ENCODE measurements at places on chromosomes 3 and 15. TPM values are rescaled to one million over a fixed set of nuclear protein-coding genes. Genes with fewer than 3 reads are reported as not detected.

DNA sequence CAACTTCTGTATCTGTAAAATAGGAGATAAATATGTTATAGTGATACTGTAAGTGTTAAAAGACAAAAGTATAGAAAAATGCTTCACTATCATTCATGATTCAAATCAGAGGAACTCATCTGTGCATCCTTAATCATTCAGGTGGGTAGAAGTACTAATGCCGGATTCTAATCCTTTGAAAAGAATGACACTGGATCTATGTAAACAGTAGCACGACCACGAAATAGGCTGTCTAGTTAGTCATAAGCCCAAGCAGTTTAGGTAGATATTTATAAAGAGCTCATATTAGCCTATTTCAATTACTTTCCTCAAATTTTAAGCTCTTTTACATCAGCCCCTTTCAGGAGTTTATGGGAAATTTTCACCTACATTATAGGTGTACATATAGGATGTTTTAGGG, 437.9 kb downstream of the SOX2 start:
- no peak for DNase-seq

GRCh38 chr3:67655364-67656121, 1.1 kb upstream of the SUCLG2 start:
- no peak for DNase-seq

GRCh38 chr3:117045143-117045542, 335.6 kb downstream of the TUSC7 start:
- peak; percentile 80 for DNase-seq

DNA sequence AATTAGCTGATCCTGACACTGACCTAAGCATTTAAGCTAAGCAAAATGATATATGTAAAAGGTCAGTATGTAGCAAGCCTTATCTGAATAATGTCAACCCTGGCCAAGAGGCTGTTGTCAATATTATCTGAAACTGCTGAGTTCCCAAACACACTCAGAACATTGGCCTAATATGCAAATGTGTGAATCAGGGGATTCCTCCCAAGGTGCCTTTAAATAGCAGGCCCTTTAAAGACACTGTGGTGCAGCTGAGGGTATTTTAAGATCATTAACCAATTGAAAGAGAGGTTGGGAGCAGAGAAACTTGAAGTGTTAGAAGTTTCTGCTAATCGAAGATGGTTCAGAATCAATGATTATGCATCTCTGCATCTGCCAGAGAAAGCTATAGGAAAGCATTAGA, 207.0 kb downstream of the NTRK3 start:
- no peak for DNase-seq

DNA sequence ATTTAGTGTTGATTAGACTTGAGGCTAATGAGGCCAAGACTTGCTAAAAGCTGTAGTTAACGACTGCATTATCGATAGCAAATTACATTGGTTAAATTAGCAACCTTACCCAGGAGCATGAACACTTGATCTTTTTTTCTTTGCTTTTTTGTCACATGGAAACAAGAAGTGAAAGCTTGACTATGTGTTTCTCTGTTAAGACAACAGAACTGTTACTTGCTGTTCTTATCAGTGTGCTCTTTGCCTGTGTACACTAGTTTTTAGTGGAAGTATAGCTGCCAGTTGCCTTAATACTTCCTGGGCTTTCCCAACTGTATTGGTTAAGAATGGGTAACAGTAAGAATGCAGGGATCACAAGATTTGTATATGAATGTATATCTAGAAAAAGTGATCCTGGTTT, 625.5 kb downstream of the NAALADL2 start:
- DNase-seq, result no peak

DNA sequence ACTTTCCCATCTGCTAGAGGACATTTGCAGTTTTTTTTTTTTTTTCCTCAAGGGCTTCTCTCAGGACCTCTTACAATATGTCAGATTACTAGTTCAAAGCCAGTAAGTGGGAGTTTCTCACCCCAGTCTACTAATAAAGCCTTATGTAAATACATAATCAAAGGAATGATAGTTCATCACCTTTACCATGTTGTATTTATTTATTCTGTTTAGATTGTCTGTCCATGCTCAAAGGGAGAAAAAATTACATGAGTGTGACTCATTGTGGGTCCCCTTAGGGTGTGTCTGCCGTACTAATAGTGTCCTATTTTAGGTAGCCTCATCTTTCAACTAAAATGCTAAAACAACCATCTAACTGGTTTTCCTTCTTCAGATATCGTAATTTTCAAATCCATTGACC, 917.6 kb downstream of the EPHA3 start:
- no peak for DNase-seq

DNA sequence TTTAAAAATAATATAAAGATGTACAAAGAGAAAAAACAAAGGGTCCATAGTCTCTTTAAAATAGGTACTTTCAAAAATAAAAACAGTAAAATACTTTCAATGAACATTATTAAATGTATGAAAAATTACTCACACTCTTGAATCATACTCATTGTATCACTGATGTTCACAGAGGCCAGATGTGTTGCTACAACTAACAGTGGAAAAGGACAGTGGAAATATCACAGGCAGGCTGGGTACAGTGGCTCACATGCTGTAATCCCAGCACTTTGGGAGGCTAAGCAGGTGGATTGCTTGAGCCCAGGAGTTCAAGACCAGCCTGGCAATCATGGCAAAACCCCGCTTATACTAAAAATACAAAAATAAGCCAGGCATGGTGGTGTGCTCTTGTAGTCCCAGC, 26.8 kb downstream of the NPHP3 start:
- DNase-seq, result no peak

GRCh38 chr3:100868096-100868495, 125.1 kb downstream of the ABI3BP start:
- DNase-seq, result no peak

DNA sequence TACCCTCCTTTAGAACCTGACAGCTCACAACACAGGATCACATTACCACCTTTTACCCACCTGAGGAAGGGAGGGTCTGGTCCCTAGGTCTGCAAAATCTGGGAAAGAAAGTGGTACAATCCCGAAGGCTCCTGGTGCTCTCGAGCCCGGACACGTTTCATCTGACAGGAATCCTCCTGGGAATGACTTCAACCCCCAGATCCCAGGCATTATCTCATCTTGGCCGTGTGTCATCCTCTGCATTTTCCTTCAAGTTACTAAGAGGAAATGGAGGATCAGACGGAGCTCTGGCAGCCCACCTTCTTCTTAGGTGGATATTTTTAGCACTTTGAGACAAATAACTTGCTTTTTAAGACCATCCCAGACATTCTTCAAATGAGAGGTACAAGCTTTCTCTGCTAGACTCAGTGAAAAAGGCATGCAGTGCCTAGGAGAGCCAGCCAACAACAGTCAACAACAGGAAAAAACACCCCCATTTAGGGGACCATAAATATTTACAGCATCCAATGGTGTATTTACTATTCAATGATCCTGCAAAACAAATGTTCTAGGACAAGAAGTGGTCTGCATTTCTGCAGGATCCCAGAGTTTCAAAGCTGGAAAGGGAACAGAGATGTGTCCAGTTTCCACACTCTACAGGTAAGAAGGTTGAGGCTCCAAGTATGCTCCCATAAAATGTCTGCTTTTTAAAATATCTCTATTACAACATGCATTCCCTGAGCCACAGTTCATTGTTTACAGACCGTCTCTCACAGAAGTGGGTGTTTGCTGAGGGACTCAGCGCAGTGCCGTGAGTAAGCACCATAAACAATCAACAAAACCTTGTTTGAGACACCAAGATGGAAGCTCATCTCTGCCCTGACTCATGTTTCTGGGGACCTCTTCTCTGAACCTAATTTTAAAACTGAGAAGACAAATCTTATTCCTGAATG, 38.3 kb upstream of the ARHGEF3 start:
- no peak for DNase-seq

- peak; percentile 89 for DNase-seq
These were observed 93.9 kb upstream of the RASGRF1 start for GRCh38 chr15:79184465-79184892.

HGD gene
- not detected for total RNA-seq

Data from GM23338 (cell line).